ENCODE measurements at places on chromosomes 6 and 20. TPM values are rescaled to one million over a fixed set of nuclear protein-coding genes. Genes with fewer than 3 reads are reported as not detected.
A peak's percentile ranks its signal among the peaks of the same experiment; 100 is the strongest.

The HS3ST5 gene
- total RNA-seq = not detected

The MICB gene
- 30.6 TPM for total RNA-seq

The FAM217A gene
- total RNA-seq = not detected

The FOXF2 gene
- total RNA-seq = not detected

The TSPO2 gene
- total RNA-seq = not detected

The GSTA3 gene
- total RNA-seq = not detected

The GRIK2 gene
- not detected for total RNA-seq

DNA sequence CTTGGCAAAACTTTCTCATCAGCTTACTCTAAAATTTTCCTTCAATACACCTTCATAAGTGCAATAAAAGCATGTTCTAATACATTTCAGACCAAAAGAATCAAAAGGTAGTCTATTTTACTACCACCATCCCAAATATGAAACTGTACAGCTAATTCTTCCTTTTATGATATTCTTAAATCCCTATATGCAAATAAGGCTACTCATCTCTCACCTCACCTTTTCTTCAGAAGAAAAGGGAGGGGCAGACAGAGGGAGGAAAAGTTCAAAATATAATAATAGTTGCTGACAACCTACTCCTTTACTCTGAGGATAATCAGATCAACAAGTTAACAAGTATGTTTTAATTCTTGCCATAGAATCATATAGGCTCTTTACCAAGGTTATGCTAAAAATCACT, 7.4 kb downstream of the C6orf120 start:
- no peak overlapping the region for H3K27ac ChIP-seq
- DNase-seq = no peak
- no peak overlapping the region for H3K4me3 ChIP-seq
- H3K27me3 ChIP-seq = no peaks in the 10 kb centered on the region
- H3K36me3 ChIP-seq = peaks cover 58% of the 10 kb centered on the region

DNA sequence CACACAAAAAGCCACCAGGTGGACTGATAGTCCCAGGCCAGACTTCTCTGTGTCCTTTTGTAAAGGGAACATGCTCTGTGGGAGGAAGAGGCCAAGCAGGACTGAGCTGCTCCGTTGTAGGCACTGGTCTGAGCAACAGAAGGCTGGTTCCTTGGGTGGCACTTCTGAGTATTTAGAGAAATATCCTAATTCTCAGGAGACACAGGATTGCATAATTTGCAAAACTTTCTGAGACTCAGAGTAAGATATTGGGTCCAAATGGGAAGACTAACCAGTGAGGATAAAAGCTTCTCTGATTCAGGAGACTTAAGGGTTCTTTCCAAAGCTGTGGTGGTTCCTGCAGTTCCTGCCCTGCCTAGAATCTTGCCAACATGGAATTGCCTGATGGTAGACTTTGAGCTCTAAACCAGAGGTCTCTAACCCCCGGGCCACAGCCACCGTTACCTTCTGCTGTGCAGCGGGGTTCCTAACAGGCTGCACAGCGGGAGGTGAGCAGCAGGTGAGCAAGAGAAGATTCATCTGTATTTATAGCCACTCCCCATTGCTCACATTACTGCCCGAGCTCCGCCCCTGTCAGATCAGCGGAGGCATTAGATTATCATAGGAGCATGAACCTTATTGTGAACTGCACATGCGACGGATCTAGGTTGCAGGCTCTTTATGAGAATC, 107.0 kb downstream of the OLIG3 start:
- H3K27me3 ChIP-seq = no peaks in the 10 kb centered on the region
- H3K4me3 ChIP-seq = no peak overlapping the region
- no peak for DNase-seq
- peaks cover 5% of the 10 kb centered on the region for H3K36me3 ChIP-seq

DNA sequence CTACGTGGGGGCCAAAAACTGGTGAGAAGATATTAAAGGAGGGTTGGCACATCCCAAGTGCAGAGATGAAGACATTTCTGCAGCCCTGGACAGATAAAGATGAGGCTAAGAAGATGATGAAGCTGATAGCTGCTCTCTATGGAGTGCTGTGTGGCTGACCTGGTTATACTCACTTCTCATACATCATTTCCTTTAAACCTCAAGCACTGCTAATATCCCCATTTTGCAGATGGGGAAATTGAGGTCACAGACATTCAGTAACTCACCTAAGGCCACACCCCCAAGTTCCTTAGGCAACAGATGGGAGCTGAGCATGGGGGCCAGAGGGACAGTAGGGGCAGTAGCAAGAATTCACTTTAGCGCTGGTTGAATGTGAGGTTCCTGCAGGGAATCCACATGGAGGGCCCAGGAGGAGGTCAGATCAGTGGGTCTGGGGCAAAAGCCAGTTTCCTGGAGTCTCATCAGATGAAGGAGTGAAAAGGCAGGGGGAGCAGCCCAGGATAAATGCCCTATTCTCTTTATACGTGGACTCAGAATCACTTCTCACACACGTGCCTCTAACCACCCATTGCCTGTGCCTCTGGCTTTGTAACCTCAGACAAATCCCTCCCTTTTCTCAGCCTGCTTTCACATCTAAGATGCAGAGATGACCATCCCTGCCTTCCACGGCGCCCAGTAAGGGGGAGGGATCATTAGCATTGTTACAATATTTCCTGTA, 125.8 kb downstream of the NFATC2 start:
- no peaks in the 10 kb centered on the region for H3K27me3 ChIP-seq
- H3K27ac ChIP-seq = peak overlapping the region; percentile 75
- no peak for DNase-seq
- peaks cover 41% of the 10 kb centered on the region for H3K4me1 ChIP-seq

- H3K27me3 ChIP-seq = peaks cover 69% of the 10 kb centered on the region
- no peak for DNase-seq
- H3K4me3 ChIP-seq = no peak overlapping the region
- H3K27ac ChIP-seq = no peak overlapping the region
- H3K4me1 ChIP-seq = peaks cover 6% of the 10 kb centered on the region
- H3K36me3 ChIP-seq = no peaks in the 10 kb centered on the region
Observed at GRCh38 chr6:13915561-13916229, 9.1 kb upstream of the RNF182 start.

- peak overlapping the region; percentile 97 for H3K4me3 ChIP-seq
- H3K27ac ChIP-seq = peak overlapping the region; percentile 96
Observed at GRCh38 chr6:143843677-143843999, 500 bp downstream of the LTV1 start.

GRCh38 chr6:80331974-80332373, 225.5 kb downstream of the BCKDHB start:
- H3K4me1 ChIP-seq = no peaks in the 10 kb centered on the region
- H3K27me3 ChIP-seq = no peaks in the 10 kb centered on the region

DNA sequence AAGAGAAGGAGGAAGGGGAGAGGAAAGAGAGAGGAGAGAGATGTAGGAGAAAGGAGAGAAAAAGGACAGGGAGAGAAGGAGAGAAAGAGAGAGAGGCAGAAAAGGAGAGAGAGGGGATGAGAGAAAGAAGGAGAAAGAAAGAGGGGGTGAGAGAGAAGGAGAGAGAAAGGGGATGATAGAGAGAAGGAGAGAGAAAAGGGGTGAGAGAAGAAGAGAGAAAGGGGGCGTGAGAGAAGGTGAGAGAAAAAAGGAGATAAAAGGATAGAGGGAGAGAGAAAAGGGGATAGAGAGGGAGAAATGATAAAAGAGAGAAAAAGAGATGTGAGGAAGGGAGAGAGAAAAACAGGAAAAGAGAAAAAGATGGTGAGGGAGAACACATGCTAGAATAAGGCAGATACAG, 933.4 kb downstream of the KIF16B start:
- H3K27ac ChIP-seq = no peak overlapping the region
- H3K4me1 ChIP-seq = no peaks in the 10 kb centered on the region
- DNase-seq = no peak
- H3K4me3 ChIP-seq = no peak overlapping the region

DNA sequence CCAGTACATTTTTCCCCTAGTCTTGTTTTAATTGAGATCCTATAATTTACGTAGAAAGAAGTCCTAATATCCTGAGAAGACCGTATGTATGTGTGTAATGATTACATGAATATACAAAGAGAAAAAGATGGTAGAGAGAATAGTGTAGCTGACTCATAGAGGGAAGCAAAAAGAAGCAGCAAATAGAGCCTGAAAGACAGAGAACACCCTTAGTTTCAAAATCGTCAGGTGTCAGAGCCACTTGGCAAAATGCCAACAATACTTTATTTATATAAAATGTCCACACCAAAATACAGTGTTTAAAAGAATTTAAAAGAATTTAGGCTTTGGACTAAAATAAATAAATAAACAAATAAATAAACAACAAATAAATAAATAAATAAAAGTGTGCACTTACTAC, 1414.1 kb upstream of the EYS start:
- no peak overlapping the region for H3K27ac ChIP-seq
- H3K27me3 ChIP-seq = no peaks in the 10 kb centered on the region
- H3K4me1 ChIP-seq = no peaks in the 10 kb centered on the region

DNA sequence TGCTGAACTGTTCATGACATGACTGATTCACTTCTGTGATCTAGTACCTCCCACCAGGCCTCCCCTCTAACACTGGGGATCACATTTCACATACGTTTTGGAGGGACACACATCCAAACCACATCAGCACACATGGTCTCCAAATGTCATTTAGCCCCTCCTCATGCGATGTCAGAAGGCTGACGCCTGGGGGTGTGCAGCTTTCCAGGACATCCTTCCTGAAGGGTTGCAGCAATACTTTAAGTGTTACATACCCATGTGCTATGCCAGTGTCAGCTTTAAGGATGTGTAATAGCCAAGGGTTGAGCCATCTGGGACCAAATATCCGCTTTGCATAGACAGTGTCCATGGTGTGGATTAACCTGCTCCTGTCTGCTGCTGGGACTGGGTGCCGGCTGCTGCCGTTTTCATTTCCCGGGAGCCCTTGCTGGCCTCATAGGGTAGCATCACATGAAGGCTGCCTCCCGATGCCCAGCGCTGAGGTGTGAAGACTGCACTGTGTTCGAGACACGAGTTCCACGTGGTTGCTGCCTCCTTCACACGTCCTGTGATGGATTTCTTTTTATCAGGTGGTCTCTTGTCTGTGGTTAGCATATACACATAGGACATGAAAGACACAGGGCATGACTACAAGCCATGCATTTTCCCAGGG, 219.0 kb downstream of the THBS2 start:
- no peaks in the 10 kb centered on the region for H3K36me3 ChIP-seq
- no peak for DNase-seq
- no peak overlapping the region for H3K27ac ChIP-seq
- H3K4me1 ChIP-seq = no peaks in the 10 kb centered on the region

DNA sequence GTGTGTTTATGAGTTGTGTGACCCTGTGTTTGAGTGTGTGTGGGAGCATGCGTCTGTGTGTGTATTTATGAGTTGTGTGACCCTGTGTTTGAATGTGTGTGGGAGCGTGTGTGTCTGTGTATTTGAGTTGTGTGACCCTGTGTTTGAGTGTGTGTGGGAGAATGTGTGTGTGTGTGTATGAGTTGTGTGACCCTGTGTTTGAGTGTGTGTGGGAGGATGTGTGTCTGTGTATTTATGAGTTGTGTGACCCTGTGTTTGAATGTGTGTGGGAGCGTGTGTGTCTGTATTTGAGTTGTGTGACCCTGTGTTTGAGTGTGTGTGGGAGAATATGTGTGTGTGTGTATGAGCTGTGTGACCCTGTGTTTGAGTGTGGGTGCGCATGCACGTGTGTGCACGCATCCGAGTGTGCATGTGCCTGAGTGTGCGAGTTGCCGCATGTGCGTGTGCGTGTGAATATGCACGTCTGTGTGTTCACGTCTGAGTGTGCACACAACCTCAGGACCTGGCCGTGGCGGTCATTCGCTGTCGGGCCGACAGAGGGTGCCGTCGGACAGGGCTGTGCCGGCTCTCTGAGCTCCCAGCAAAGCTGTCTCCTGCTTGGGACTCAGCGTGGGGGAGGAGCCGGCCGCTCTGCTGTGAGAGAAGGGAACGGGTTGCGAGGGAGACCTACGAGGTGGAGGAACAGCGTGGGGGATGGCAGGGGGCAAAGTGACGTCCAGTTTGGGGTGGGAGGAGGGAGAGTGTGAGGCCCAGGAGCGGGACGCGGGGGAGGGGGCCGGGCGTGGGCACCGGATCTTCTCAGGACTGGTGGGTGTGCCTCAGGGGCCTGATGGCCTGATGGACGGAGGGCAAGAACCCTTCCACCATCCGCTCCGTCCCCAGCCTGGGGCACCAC, 19.7 kb downstream of the SLC17A9 start:
- no peaks in the 10 kb centered on the region for H3K36me3 ChIP-seq
- H3K27ac ChIP-seq = no peak overlapping the region
- peaks cover 37% of the 10 kb centered on the region for H3K27me3 ChIP-seq
- H3K4me3 ChIP-seq = no peak overlapping the region
- peaks cover 13% of the 10 kb centered on the region for H3K4me1 ChIP-seq
- DNase-seq = peak; percentile 77

DNA sequence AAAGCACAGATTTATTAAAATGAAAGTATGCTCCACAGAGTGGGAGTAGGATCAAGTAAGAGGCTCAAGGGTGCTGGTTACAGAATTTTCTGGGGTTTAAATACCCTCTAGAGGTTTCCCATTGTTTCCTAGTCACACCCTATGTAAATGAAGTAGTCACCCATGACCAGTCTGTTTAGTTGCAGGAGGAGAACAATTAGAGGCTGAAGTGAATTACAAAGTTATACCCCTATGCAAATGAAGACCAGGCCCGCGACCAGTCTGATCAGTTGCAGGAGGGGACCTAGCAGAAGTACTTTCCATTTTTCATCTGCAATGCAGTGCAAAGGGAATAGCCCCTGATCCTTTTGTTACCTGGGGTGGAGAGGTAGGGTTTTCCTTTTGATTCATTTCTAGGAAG, 11.8 kb upstream of the FILIP1 start:
- no peak overlapping the region for H3K27ac ChIP-seq
- no peaks in the 10 kb centered on the region for H3K4me1 ChIP-seq
- no peak for DNase-seq
- no peak overlapping the region for H3K4me3 ChIP-seq
- H3K36me3 ChIP-seq = no peaks in the 10 kb centered on the region
- H3K27me3 ChIP-seq = peaks cover 4% of the 10 kb centered on the region

GRCh38 chr6:36607683-36608386, 13.7 kb downstream of the SRSF3 start:
- H3K27ac ChIP-seq = peak overlapping the region; percentile 30
- peaks cover 31% of the 10 kb centered on the region for H3K4me1 ChIP-seq
- H3K36me3 ChIP-seq = peaks cover 93% of the 10 kb centered on the region
- H3K27me3 ChIP-seq = no peaks in the 10 kb centered on the region
- no peak for DNase-seq

DNA sequence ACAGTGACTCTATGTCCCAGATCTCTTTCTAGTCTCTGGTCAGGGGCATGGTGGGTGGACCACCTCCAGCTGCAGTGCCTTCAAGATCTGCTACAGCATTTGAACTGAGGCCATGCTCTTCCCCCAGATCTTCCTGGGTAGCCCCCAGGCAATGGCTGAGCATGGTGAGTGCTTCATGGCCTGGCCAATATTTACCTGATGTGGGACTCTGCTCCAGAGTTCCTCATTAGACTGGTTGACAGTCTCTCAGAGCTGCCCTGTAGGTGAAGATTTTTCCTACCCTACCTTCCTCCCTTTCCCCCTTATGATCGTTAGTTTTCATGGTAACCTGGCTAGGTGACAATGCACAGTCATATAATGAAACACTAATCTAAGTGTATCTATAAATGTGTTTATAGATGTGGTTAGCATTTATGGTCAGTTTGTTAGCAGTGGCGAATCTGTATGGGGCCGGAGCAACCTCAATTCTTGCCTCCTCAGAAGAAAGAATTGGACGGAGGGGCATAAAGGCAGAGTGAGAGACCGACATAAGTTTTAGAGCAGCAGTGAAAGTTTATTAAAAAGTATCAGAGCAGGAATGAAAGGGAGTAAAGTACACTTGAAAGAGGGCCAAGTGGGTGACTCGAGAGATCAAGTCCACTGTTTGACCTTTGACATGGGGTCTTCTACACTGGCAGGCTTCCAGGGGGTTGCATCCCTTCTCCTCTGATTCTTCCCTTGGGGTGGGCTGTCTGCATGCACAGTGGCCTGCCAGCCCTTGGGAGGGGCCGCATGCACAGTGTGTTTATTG, 256.3 kb downstream of the CD83 start:
- no peaks in the 10 kb centered on the region for H3K36me3 ChIP-seq
- no peaks in the 10 kb centered on the region for H3K27me3 ChIP-seq
- no peak overlapping the region for H3K4me3 ChIP-seq
- no peak for DNase-seq
- H3K27ac ChIP-seq = no peak overlapping the region

Data from activated T-helper 2 cell treated with anti-CD3 and anti-CD28 coated beads, Interferon-gamma antibody, Interleukin-2, Interleukin-4, amounts not matched to agents 10 μg/mL and 5 μg/mL and 100 μg/mL, durations not matched to agents 14 hours and 24 hours and 36 hours (primary cell).